ACHN (cell line): ENCODE measurements at places on chromosomes 12 and 14.

DNA sequence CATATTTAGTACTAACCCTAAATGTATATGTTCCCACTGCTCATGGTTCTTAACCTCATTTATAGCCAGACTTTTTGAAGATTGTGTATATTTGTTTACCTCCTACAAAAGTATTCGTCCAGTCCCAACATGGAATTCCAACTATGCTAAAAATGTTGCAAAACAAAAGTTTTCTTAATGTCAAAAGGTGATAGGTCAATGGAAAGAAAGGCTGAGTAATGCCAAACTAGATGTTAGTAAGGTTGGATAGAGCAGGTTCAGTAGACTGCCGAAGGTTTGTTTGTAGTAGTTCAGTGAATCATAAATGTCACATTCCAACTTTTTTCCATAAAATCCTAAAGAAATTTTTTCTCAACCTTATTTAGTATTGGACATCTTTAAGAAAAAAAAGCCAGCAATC is 874.5 kb downstream of the FLRT2 start:
- no peak for DNase-seq

- no peak for DNase-seq
Observed at GRCh38 chr14:33163600-33163999, 224.9 kb downstream of the NPAS3 start.

GRCh38 chr12:25480145-25480544 is 72.9 kb downstream of the LMNTD1 start:
- DNase-seq, result no peak

- no peak for DNase-seq
Observed at GRCh38 chr12:104579718-104580495, 123.2 kb downstream of the CHST11 start.

GRCh38 chr14:103317251-103317650 is 16.8 kb upstream of the EIF5 start:
- DNase-seq, result no peak
